ENCODE measurements at places on chromosomes 5 and 9. TPM values are rescaled to one million over a fixed set of nuclear protein-coding genes. Genes with fewer than 3 reads are reported as not detected.

The SLC36A1 gene
- total RNA-seq: 14.1 TPM

The SHISAL2B gene
- not detected for total RNA-seq

The FOXI1 gene
- total RNA-seq: not detected

The OTP gene
- 0.27 TPM for total RNA-seq

The LURAP1L gene
- 13.3 TPM for total RNA-seq

The CPLANE1 gene
- 76.8 TPM for total RNA-seq

All from cerebellum (tissue), 4 donors.